ENCODE measurements at places on chromosomes 1 and 21.

- no peak for DNase-seq
Measured at GRCh38 chr1:181905944-181906597, 155.4 kb downstream of the ZNF648 start.

DNA sequence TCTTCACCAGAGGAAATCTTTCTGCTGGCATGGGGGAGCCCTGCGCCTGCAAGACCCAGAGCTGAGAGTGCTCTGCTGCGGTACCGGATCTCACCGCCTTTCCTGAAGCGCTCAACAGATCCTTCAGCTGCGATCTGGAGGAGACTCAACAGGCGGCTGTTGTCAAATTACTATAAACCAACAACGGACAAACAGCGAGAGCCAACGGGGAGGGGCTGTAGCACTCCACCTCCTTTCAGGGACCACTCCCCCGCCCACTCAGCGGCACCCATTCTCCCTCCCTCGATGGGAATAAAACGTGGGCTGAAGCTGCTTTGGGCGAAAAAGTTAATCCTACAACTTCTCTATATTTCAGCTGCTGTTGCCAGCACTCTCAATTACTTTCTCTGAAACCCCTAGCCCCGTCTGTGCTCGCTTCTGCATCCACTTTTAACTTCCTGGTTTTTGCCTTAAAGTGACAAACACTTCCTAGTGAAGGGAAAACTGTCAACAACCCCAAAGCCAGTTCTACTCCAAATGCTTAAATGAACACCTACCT, at the start of gene FMO5:
FMO5 (minus strand) TSS at position 147 of the 538 bp plus-strand sequence. CDS start 310 bp downstream, outside the sequence.
- DNase-seq = peak; percentile 71

DNA sequence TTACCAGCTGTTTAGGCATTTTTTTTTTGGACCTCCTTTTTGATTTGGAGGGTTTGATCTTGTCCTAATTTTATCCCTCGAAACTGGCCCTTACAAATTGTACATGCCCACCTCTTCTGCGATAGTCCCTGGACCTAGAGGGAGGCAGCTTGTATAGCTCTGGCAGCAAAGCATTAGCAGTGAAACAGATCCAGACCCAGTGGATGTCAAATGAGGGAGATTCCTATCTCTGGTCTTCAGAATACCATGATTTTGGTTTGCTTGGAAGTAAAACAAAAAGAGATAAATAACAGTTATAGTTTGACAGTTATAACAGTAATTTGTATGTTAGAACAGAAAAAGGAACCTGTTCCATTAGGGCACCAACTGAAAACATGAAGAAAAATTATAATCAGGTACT, 123.6 kb downstream of the MIS18A start:
- DNase-seq = no peak

DNA sequence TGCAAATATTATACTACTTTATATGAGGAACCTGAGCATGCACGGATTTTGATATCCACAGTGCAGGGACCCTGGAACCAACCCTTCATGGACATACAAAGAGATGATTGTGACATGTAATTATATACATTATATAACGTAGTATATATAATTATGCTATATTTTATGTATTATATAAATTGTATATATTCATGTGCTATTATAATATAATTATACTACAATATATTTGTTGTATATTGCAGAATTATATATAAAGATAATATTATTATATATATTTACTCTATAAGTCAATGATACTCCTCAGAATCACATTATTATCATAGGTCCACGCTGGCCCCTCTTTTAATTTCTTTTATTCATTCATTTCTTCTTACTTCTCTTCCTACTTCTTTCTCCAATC, 70.9 kb downstream of the TNFSF18 start:
- no peak for DNase-seq

GRCh38 chr21:33308586-33309490, 15.9 kb upstream of the IFNAR1 start:
- DNase-seq = peak; percentile 65

- DNase-seq = no peak
Measured at GRCh38 chr1:40810927-40811326, 27.3 kb downstream of the KCNQ4 start.

- DNase-seq = peak; percentile 99
Measured at GRCh38 chr1:109426281-109427170, at the start of gene PSMA5. PSMA5 (minus strand) TSS chr1:109426448; CDS start chr1:109426330, 118 bp downstream.

GRCh38 chr1:212566522-212567479, 41.8 kb upstream of the ATF3 start:
- DNase-seq = peak; percentile 77

DNA sequence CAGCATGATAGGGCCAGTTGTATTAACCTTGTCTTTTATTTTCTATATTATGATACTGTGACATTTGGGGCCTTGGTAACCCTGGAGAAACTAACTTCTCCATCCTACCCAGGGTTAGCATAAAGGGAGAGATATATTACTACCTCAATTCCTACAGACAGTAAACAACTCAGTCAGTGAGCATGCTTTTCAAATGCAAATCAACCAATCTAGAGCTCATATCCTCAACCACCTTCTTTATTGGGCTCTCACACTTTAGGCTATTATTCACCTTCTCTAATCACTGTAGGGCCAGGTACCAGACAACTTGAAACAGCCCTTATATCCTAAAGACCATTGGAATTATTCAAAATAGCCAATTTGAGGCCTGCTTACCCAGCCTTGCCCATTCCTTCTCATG, 477.6 kb downstream of the PTPRC start:
- no peak for DNase-seq

GRCh38 chr1:79749607-79750006, 743.1 kb upstream of the ADGRL4 start:
- no peak for DNase-seq

GRCh38 chr1:34714386-34714785, 40.5 kb upstream of the GJB5 start:
- DNase-seq = no peak

DNA sequence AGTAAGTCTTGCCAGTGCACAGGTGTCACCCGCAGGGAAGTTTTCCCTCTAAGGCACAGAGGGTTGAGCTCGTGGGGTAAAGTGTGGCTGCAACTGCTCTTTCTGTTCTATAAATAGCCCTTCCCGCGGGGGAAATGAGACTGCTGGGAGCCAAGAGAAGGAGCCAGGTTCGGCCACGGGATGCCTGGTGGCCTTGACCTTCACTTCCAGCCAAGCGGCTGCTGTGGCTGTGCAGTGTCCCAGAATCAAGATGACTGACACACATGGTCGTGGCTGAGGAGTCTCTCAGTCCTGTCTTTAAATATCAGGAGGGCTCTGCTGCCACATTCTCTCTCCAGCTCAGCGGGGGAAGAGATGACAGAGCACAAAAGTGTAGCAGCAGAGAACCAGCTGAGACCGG, 154.1 kb upstream of the VAMP3 start:
- DNase-seq = no peak

DNA sequence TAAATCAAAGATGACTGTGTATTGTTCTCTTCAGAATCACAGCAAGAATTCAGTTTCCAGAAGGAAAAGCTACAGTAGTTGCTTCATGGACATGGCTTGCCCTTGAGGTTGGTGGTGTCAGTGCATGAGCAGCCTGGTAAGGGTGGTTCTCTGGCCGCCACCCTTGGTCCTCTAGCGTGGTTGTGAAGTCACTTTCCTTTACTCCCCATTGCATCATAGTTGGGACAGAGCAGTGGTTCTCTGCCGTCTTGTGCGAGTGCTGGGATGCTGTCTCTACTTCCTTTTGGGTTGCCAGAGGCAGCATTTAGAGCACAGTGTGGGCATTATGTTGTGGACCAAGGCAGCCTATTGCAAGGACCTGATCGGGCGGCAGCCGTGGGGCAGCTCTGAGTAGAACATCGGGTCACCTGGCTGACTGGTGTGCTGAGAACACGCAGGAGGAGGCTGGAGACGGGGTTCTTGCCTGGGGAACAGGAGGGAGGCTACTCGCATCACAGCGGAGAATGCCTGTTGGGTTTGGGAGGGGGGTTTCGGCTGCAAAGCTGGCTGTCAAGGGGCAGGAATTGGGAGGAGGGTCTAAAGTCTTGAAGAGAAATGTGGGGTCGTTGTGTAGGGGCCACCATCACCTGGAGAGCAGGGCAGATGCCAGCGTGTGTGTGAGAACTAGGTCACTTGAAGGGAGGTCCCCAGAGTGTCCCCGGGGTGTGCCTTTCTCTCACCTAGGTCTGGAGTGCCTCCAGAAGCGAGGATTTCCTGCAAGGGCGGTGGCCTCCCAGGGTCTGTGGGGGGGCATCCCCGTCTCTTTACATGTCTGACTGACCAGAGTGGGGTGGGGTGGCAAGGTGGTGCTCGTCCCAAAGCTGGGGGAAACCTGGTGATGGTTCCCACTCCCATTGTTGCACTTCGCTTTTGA, 6.3 kb downstream of the ARF1 start:
- DNase-seq = no peak

DNA sequence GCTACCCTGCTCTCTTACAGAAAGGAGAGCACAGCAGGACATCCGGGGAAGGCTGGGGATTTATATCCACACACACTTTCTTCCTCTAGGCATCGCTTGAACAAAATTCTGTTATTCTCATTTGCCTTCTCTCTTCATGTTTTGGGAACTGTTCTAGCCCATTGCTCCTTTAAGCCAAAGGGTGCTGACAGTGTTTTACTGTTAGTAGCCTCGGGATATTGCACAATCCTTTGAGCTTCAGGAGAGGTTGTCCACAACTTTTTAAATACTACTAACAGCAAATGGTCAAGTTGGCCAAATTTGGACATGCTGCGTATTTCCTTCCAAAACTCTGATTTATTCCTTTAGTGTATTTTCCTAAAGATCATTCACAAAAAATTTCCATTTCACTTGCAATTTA, 579.2 kb upstream of the RGS18 start:
- DNase-seq = no peak

GRCh38 chr1:24657781-24658180, 14.7 kb downstream of the SRRM1 start:
- DNase-seq = no peak

DNA sequence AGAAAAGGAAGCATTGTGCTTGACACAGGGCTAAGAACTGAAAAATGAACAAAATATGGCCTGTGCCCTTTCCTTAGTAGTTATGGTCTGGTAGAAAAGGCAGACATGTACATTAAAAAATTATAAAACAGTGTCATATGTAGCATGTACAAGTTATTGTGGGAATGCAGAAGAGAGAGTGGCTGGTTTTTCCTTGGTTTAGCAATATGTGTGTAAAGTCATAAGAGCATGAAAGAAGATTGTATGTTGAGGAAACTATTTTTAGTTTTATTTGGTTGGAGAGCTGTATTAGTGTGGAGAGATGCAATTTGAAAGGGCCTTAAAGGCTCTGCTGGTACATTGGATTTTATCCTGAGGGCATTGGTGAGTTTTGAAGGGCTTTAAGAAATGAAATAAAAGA, 145.8 kb downstream of the PDE4B start:
- DNase-seq = no peak

DNA sequence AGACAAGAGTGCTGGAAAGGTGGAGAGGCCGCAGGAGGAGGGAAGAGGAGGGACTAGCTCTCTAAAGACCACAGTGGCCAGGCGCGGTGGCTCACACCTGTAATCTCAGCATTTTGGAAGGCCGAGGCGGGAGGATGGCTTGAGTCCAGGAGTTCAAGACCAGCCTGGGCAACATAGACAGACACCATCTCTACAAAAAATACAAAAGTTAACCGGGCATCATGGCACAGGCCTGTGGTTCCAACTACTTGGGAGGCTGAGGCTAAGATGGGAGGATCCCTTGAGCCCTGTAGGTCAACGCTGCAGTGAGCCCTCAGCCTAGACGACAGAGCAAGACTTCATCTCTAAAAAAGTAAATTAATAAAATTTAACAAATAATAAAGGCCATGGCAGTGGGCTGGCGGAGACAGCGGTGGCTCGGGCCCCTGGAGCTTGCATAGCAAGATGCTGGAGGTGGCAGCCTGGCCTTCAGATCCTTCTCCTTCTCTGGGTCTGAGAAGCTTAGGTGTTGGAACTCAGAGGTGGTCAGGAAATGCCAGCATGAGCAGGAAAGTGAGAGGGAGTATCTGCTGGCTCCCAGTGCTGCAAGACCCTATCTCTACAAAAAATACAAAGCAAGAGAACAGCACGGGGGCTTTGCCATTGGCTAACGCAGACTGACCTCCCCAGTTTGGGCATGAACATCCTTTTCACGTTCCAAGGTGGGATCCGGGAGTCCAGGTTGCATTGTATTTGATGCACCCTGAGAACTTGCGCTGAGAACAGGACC, 10.7 kb downstream of the WNT3A start:
- no peak for DNase-seq

DNA sequence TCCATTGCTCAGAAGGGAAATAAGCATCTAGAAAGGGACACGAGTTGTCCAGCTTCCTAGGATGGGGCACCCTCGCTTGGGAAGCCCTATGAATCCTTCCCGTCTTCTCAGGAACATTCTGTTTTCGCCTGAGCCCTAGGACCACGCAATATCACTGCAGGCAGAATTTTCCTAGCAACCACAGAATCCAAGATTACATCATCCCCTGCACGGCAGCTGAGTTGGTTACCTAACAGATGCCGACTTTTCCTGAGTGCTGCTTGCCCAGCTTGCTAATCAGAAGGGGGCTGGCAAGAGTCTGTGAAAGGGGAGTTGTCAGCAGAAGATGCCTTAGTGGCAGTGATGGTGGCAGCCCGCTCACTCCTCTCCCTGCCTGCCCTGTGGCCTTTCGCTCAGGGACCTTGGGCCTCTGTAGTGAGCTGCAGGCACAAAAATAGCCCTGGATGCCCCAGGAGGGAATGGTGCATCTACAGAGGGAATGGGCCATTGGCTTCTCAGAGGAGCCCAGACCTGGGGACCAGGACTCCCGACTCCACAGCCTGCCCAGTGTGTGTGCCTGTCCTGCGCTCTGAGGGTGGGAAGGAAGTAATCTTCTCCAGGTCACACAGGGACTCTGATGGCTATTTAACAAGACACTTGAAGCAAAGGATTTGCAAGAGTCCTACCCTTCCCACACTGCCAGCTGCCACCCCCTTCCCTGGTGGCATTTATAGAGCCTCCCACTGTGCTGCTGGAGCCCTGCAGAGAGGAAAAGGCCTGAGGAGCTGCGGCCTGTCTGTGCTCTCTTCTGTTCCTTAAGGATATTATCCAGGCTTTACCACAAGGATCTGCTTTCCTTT, 28.9 kb upstream of the CLSTN1 start:
- DNase-seq = peak; percentile 82

DNA sequence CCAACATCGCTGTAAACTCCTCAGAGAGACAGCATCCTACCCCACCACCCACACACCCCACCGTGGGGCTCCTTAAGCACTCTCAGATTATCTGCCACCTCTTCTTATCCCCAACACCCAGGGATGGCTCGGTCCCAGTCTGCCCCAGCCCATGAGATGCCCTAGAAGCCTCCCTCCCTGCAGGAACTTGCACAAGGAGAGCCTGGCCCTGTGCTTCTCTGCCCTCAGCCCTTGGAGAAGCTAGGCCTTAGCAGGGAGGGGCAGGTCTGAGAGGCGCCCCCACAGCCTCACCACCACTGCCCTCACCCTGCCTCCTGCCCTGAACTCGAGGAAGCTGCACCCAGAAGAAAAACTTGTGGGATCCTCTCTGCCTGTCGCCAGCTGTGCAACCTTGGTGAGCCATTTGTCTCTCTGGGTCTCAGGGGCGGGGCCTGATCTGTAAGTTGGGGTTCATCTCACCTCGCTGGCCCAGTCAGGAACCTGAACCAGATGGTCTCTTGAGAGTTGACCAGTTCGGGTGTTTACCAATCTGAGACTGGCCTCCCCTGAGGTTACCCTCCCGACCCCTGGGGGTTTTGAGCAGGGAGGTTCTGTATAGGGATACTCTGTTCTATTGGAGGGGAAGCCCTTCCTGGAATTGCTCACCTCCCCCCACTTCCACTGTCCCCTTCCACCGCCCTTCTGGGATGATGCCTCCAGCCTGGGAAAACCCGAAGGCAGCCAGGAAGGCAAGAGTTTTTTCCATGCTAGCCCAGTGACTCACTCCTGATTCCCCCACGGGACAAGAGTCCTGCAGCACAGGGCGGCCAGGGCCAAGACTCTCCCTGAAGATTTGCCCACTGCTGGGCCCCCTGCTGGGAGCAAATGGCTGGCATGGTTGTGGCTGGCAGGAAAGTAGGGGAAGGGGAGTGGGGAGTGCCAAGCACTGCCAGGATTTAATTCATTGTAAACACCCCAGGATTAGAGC, at the start of gene S100A3:
S100A3 (minus strand) TSS at position 537 of the 967 bp plus-strand sequence. CDS start 773 bp downstream, outside the sequence.
- DNase-seq = peak; percentile 95

All from fibroblast of mammary gland (primary cell).